Hippocampal formation (tissue), 2 donors: ENCODE measurements at places on chromosomes 3 and 15.

DNA sequence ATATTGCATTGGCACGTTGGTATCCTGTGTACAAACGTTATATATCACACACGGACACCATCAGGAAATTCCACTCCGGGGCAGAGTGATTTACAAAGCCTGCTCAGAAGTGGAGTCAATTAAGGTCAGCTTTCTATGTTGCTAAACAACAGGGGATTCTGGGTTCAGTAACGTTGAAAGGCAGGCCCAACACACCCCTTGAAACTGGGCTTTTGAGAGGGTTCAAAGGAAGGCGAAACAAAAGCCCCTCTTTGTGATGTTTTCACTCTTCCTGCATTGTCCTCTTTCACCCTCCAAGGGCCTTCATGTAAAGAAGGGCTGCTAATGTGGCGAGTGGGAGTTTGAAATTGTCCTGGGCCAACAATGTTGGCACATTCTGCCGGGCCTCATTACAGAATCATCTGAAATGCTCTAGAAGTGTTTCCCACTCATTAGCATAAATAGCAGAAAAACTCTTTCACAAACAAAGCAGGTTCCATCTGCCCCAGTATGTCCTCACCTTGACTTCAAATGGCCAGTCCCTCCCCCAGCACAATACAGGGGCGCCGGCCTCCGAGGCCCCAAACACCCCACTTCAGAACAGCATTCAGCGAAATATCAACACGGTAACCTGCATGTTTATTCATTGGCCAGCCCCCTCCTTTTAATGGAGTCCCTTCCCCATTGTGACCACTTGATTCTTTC is 76.4 kb downstream of the HES1 start:
- no peak for DNase-seq

- no peak for DNase-seq
Observed at GRCh38 chr3:123816673-123817207, 67.4 kb downstream of the MYLK start.

DNA sequence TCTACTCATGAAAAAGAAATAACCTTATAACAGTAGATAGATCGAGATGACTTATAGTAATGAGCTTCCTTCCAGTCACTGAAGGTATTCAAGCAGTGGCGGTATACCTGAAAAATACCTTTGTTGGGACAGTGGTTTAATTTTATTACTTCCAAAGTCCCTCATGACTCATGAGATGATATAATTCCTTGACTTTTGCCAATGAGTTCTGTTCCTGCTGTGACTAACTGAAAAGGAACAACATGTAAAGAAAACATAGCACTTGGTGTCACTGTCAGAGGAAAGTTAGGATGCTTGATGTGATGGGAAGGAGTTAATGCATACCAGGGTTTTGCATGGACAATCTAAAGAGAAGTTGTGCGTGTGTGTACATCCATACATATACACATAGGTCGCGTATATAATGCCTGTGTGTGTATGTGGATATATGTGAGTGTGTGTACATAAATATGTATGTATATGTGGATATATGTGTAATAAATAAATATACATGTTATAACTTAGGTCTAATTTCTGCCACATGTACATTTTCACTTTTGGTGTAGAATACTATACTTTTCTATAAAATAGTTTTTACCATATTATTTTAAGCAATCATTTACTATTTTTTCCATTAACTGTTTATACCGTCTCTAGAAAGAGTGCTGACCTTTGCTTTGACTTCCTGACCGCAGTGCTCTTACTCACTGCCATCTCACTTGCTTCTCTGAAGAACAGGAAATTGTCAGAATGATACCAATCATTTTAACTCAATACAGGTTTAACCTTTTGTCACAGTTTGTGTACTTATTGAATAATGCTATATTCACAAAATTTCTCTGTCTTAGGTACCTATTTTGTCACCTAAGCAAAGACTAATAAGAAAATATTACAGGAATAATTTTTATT is 12.6 kb upstream of the PAK2 start:
- DNase-seq: no peak

GRCh38 chr3:180923561-180923960 is 11.1 kb downstream of the FXR1 start:
- DNase-seq: no peak

- no peak for DNase-seq
Observed at GRCh38 chr15:89647191-89647851, 7.9 kb downstream of the KIF7 start.

DNA sequence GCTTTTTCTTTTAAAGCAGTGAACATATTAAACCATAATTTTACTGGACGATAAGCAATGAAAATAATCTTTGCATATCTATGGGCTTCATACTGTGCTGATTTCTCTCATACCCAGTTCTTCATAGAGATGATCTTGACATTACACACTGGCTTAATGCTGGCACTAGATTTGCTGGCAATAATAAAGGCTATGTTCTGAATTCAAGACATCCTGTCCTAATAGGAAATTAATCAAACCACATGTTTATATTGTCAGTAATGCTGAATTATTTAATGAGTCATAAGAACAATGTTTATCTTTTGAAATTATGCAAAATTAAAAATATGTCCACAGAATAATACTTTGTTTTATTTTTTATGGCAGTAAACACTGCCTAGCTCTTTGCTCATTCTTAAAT is 643.2 kb downstream of the OTOL1 start:
- no peak for DNase-seq

- no peak for DNase-seq
Observed at GRCh38 chr3:59027607-59028006, 22.2 kb downstream of the CFAP20DC start.

- DNase-seq: no peak
Observed at GRCh38 chr3:129705274-129705673, 98.8 kb upstream of the PLXND1 start.

DNA sequence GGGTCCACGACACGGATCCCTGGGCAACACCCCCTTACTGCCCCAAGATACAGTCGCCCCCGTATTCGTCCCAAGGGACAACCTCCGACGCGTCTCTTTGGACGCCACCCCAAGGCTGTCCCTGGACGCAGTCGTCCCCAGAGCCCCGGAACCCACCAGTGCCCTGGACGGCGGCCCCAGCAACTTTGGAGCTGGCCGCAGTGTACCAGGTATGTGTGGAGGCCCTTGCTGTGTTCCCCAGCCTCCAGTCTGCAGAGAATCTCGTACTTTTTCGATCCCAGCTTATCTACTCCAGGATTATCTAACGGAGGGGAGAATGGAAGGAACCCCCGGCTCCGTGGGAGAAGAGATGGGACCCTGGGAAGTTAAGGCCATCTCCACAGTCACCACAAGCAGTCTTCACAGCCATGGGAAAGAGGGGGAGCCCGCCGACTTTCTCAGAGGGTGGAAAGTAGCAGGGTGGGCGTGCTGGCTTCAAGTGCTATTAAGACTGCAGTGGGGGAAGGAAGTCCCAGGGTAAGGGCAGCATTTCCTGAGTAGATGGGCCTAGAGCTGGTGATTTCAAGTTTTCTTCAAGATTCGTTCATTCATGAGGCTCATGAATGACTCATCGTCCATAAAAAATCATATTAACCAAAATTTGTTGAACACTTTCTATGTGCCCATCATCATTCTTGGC is 1.1 kb downstream of the MESP2 start:
- no peak for DNase-seq

GRCh38 chr3:29144807-29145206 is 136.1 kb upstream of the RBMS3 start:
- DNase-seq: no peak

DNA sequence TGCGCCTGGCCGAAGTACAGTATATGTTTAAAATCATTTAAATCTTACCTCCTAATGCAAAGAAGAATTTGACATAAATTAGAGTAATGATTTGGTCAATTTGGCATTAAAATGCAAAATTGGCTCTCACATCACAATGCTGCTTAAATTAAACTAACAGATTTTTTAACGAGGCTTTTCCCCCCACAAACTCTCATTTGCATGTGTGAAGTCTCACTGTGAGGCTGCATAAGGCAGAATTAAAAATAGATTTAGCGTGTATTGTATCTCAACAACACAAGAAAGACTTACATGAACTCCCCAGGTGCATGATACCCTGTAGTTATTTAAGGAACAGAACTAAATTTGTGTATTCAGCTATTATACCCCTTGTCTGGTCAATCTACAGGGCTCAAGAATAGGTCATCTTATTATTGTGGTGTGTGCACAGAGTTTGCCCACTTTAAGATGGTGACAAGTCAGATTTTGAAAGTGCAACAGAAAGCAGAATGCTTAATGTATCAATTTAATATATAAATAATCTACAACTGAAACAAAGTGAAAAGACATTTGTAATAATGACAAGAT is 897.9 kb downstream of the EPHA3 start:
- no peak for DNase-seq

DNA sequence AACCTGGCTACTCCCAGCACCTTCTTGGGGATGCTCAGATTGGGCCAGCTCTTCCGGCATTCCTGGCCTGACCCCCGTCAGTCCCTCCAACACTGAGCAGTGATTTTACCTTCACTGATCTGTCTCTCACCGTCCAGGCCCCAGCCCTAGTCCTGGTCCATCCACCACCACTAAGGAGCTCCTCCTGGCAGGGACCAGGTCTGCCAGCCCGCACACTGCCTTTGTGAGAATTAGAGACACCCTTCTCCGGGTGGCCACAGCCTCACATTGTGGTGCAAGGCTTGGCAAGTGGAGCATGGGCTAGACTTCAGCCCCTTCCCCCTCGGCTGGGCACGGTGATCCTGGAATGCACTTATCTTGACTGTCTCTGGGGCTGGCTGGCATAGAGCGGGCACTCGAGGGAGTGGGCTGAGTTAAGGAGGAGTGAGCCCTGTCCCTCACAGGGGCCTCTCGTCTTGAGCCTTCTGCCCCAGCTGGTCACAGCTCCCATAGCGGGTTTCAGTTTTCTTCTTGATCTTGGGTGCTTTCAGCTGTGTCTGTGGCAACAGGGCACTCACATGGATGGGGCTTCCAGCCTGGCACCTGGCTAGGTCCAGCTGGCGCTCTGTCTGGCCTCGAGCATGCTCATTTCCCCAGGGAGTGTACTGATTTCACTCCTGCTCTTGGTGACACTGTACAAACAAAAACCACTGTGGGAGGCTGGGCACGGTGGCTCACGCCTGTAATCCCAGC is 53.9 kb downstream of the LINGO1 start:
- no peak for DNase-seq

GRCh38 chr3:183579967-183580900 is 24.7 kb upstream of the KLHL6 start:
- DNase-seq: no peak

DNA sequence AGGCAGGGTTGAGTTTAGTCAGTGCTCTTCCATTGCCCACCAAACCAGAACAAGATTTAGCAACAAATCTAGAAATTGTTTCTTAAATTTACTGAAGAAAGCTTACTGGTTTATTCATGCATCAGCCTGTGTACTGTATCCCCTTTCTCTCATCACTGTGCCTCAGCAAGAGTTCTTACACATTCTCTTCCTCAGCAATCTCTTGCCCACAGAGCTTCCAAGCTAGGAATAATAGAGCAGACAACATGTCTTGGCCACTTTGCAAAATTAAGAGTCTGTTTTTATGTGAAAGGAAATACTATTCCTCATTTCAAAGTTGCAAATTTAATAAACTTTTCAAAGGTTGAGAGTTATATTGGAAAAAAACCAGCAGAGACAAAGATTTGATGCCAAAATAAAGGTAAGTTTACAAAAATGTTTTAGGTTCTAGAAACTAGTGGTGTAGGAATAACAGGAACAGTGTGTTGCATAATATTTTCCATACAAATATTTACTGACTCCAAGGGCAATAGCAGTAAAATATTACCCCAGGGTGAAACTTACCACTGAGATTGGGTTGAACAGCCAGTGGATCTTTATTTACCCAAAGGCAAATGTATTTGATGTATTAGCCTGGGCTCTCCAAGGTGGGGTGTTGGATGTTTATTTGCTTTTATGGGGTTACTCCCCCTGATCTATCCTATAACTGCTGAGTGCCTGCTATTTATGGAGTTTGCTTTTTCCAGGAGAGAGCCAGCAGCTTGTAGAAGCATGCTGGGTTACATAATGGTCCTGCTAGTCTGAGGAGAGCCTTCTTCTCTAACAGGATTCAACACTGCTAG is 276.7 kb downstream of the ADAMTSL3 start:
- peak; percentile 3 for DNase-seq

DNA sequence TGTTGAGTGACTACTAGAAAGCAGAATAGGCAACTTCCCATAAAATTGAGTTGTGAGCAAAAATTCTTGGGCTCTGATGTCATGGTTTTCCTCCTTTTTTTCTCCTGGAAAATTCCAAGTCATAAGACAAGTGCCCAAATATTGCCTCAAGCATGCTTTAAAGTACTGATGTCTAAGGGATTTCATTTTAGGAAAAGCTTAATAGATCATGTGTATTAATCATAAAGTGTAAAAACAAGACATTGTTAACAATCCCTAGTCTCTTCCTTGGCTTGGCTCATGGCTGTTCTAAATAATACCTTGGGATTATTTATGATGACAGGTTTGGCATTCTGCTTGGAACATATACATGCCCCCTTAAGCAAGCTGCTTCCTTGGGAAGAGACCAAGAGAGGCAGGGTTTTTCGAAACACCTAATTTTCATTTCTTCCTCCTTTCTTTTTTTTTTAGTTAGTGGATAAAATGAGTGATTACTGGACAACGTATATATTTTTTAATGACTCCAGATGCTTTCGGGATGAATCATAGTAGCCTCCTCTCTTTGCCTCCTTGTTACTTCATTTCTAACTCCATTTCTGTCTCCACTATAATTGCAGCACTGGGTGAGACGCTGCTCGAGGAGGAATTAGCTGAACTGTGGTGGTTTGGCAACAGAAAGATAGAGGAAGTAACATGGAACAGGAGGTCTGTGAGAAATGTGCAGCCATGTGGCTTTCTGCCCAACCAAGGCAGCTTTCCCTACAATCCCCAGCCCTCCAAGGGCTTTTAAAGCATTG is 104.9 kb downstream of the TPRG1 start:
- no peak for DNase-seq

- DNase-seq: no peak
Observed at GRCh38 chr3:12782172-12782815, 14.2 kb upstream of the CAND2 start.

GRCh38 chr15:83698294-83698693 is 44.4 kb downstream of the ADAMTSL3 start:
- no peak for DNase-seq

- DNase-seq: no peak
Observed at GRCh38 chr3:61908382-61908781, 347.0 kb downstream of the PTPRG start.

DNA sequence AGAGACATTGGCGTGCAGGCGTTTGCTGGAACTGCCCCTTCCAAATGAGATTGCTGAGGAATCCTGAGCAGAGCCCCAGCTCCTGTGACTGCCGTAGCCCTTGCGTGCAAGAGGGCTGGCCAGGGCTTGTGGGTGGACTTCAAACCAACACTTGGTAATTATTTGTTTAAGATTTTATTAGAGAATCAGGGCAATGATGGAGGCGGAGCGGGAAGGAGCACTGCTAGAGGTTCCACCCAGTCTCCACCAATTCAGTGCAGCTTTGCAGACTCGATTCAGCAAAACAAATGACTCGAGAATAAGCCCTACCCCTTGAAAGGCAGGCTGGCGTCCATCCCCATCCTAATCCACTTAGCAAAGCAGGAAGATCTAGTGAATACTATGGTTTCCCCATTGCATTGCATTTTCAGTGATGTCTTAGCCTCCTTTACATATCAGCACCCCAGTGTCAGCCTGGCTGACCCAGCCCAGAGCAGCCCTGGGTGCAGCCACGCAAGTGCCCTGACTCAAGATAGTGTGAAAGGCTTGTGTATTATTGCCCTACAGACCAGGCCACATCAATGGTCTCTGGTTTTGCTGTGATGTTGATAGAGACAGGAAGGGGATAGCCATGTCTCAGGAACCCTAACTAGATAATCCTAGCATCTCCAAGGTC is 26.0 kb downstream of the GLDN start:
- no peak for DNase-seq

GRCh38 chr3:116512931-116513330 is 67.6 kb upstream of the LSAMP start:
- no peak for DNase-seq
